GM18507 (cell line): ENCODE measurements at places on chromosomes 12 and 14.

DNA sequence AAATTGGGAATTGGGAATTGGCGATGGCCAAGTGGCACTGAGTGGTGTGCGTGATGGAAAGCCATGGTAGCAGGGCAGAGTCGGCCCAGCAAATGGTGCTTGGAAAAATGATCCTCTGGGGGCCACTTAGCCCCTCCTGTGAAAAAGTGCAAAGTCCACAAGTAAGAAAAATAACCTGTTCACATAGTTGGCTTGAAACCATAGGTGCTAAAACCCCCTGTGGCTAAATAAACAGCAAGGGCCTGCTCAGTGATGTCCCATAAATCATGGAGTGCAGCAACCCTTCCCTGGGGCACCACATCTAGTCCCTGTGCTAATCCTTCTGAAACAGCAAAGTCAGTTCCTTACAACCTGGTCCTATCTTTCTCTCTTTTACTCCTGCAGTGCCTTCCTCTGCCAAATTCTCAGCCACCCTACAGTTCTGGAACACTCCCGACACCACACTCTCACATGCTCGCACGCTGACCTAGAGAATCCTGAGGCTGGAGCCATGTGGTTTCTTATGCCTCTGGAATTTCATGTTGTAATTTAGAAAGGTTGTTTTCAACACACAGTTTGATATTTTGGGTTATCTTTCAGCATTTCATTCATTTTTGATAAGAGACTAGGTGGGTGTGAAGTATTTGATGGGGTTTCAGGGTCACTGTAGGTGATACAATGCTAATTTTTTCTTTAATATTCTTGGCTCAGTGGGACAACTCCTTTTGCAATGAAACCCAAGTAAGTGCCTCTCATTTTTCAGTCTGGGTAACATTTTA is 123.6 kb downstream of the SMOC1 start:
- no peak for DNase-seq

DNA sequence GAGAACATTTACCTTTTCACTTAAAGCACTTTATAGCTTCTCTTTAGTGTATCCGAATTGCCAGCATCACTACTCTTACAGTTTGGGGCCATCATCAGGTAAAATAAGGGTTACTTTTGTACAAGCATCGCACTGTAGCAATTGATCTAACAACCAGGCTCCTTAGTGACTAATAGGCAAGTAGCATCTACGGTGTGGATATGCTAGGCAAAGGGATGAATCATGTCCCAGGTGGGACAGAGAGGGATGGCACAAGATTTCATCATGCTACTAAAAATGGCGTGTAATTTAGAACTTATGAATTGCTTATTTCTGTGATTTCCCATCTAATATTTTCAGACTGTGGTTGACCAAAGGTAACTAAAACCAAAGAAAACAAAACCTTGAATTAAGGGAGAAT is 582.3 kb downstream of the KCNH5 start:
- DNase-seq = no peak

GRCh38 chr12:75738486-75738885 is 227.1 kb upstream of the KRR1 start:
- DNase-seq = peak; percentile 11

GRCh38 chr12:57952766-57953165 is 11.4 kb downstream of the ATP23 start:
- DNase-seq = no peak

- DNase-seq = no peak
Observed at GRCh38 chr12:64825143-64826021, 935 bp downstream of the TBC1D30 start.

DNA sequence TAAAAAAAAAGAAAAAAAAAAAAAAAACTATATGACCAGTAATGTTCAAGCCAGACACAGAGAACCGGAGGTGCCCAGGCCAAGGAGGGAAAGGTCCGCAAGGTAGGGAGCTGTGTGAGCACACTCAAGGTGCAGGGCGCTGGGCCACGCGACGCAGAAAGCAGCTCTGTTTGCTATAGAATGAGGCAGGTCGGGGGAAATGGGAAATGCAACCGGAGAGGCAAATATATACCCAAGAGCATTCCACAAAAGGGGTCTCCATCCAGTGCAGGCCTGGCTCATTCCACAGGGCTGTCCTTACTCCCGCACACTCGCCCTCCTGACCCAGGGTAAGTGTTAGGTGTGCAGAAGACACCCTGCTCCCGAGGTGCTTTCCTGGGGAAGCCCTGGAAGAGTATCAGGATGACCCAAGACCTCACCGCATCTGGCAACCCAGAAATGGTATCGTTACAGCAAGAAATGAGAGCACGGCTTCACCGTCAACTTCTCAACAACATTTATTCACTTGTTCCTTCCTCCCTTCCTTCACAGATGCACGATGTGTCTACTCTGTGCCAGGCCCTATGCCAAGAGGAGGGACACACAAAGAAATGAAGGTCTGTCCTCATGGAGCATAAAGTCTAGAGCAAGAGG is 86.4 kb downstream of the BCL11B start:
- DNase-seq = no peak

DNA sequence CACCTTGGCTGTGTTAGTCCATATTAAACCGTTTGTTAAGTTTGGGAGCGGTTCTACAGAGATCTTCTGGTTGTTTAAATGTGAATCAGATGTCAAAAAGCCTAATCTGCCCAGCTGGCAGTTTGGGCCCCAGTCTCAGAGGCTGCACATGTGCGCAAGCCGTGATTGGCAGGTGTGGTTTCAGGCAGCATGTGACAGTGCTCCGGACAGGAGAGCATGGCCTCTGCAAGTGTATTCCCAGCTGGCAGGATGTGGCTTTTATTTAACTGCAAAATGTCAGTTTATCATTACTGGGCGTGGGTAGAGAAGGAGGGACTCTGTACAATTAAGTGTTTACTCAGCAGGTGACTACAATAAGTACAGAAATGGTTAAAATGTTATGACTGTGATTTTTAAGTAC is 77.5 kb downstream of the PELI2 start:
- DNase-seq = peak; percentile 20

DNA sequence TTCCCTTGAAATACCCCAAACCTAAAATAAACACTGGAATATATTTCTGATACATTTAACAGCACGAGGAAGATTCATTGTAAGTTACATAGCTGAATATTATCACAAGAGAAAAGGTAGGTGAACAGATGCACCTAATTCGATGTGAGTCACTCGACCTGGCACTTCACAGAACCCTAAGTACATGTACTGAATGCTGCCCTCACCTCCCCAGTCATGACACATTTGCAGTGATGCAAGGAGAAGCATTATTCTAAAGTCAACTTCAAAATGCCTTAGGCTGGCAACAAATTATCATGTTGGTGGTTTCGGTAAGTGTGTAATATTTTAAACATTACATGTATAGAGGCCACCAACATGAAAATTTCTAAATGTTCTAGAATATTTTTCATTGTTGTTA is 35.2 kb upstream of the TMTC2 start:
- no peak for DNase-seq

GRCh38 chr14:22152161-22152870 is 436.7 kb downstream of the DAD1 start:
- no peak for DNase-seq

- DNase-seq = no peak
Observed at GRCh38 chr14:99329711-99330315, 57.8 kb upstream of the BCL11B start.

- no peak for DNase-seq
Observed at GRCh38 chr12:76014007-76014406, 17.6 kb downstream of the PHLDA1 start.

GRCh38 chr12:116590561-116590960 is 31.4 kb downstream of the MAP1LC3B2 start:
- DNase-seq = no peak

DNA sequence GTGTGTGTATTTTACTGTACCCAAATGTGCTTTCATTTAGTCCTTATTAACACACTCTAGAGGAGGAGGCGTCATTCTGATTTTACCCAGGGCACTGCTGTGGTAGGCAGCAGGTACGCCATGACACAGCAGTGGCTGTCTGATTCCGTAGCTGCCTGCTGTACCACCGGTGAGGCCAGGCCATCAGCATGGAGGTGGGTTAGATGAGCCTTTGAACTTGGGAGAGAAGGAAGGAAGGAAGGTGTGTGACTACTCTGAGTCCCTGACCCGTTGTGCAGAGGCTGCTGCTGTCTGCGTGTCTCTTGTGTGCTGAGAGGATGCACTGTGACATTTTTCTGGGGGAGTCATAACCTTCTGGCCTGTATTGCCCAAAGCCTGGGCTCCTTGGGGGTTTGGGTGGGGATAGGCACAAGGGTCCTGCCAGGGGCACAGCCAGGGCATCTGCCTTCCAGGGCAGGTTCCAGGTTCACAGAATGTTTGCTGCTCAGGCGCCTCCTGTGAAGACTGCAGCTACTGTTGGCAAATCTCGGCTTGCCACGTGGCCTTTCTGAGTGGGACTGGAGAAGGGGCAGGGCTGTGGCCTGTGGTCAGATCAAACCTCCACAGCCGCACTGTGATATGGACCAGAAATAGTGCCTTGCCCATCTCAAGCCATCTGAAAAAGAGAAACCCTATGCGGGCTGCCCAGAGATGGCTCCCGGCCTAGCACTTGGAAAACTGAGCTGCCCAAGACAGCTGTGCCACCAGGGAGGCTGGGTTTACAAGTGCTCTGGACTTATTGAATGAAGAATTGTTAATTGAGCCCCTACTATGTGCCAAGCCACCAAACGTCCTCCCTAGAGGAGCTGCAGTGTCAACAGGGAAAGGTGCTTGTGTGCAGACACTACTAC is 47.1 kb downstream of the MLXIP start:
- DNase-seq = no peak

DNA sequence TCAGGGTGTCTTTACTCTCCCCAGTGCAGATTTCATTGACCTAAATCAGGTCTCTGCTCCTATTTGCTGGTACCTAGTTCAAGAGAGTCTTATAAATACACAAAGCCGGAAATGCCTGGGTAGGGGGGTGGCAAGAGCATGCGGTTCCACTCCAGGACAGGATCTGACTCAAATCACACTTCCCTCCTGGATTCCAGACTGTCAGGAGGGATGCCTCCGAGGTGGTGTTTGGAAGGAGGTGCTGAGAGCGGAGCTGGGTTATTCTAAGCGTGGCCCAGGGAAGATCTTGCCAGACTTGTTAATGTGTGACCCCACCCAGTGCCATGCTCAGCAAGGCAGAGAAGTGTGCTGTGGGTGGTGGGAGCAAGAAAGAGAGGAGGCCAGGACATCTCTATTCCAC is 49.8 kb downstream of the B4GALNT3 start:
- no peak for DNase-seq

- peak; percentile 15 for DNase-seq
Observed at GRCh38 chr14:59870277-59871165, at the start of gene RTN1. TSS of gene RTN1 (minus strand) at chr14:59870776. CDS start at chr14:59870630, 146 bp downstream.

- DNase-seq = no peak
Observed at GRCh38 chr14:99633141-99633540, 11.8 kb upstream of the HHIPL1 start.

DNA sequence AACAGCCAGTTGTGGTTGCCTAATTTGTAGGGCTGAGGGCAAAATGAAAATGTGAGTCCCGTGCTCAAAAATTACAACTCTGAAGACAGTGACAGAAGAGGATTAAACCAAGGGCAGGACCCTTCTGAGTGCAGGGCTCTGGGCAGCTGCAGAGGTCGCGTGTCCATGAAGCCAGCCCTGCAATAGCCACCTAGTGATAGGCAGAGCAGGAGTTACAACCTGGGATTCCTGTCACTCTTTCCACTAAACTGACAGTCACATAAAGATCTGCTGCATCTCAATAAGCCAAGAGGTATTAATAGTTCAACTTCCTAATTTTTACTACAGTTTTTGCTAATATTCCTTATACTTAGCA is 94.1 kb downstream of the SLC2A13 start:
- DNase-seq = no peak

DNA sequence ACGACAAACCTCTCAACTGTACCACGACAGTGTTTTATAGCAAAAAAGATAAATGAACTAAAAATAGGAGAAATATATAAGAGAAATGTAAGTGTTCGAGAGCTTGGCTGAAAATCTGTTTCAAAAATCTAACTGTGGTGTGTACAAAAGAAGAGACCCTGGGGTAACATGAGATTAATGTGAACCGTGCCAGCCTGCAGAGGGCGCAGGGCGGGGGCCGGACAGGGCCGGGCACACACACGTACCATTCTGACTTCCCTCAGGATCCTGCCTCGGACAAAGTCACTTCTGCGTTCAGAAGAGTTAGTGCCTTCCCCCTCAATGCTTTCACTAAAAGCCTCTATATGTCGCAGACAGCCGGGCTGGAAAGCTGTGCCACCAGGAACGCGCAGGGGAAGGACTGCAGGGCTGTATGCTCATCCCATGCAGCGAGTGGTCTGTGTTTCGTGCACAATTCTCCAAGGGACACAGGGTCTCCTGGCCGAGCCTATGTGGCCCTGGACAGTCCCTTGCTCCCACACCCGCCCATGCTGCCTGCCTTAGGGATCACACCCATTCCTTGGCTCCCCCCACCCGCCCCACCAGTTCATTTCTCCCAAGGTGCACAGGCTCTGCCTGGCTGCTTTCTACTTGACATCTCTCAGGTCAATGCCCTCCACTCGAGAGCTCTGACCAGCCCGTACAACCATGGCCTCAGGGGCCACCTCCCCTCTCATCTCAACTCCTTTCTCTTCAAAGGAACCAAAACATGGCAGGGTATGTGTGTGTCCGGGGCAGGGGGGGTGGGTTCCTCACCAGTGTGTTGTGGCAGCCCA is 8.5 kb downstream of the CDCA4 start:
- DNase-seq = no peak

- no peak for DNase-seq
Observed at GRCh38 chr12:31002361-31002725, 71.3 kb upstream of the DDX11 start.

DNA sequence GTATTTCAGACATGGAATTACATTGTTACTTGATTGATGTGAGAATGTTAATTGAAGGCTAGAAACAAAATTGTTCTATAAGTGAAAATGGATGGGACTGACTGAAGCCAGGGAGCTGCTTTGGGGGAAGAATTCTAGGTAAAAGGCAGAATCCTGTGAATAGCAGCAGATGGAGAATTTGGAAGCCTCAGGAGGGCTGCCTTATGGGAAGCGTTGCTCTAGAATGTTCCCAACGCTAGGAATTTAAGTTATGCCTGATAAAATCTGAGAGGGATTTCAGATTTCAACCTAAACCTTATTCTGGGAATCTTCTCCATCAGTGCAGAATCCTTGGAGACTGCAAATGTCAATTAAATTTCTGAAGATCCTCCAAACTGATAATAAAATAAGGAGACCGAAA is 858.2 kb upstream of the FLRT2 start:
- no peak for DNase-seq

DNA sequence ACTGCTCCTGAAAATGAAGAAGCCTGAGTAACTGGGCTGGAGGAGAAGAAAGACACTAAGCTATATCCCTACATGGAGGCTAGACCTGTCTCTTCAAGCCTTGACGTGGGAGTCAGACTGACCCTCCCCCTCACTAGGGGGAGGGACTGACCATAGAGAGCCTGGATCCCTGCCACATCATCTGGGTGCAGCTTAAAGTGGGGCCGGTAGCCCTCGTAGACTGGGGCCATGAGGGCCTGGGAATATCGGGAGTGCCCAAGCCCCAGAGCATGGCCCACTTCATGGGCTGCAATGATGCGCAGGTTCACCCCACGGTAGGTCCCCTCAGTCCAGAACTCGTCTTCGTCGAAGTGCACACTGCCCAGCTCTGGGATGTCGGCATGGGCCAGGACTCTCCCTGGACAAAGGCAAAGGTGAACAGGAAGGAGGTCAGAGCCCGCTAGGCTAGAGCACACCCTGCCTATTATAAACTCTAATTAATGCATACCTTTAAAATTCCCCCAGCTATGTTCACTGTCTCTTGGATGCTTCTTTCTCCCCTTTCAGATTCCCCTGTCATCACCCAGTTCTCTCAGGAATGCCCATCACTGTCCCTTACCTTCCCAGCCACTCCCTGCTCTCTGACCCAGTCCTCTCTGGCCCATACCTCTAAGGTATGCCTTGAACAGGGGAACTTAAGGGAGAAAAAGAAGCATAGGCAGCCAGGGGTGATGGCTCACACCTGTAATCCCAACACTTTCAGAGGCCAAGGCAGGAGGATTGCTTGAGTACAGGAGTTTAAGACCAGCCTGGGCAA is 3.2 kb downstream of the MMP19 start:
- no peak for DNase-seq
